ENCODE measurements at places on chromosomes 4 and X.

DNA sequence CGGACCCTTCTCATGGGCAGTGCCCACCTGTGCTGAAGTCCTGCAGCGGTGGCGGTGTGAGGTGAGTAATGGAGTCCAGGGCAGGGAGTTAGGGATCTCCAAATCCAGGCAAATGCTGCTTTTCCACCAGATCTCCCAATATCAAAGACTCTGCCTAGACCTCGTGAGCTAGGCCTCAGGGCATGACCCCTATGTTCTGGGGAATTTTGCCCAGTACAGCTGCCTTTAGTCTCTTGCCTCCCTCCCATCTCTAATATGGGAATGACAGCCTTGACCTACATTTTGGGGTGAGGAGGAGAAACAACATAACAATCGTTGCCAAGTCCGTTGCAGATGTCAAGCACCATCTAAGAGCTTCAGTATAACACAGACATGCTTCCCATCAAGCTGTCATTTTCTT lies 7.3 kb downstream of the PAK3 start:
- no peak for DNase-seq

DNA sequence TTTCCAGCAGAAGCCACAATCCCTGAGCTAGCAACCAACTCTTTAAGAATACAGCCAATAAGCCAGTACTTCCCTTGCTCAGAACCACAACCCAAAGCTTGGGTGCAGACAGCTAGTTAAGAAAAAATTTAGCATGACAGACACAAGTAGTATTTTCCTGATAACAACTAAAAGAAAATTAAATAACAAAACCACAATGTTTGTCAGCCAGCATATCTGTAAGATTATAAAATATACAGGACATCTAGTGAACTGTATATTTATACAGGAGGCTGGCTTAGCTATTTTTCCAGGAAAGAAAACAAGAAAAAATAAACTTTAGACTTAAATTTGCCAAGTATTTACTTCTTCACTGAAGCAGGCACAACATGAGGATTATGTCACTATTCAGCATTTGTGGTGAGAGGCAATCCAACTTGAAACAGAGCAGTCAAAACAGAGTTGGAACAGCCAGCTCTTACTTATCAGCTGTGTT lies 6.6 kb downstream of the PF4V1 start:
- no peak for DNase-seq

DNA sequence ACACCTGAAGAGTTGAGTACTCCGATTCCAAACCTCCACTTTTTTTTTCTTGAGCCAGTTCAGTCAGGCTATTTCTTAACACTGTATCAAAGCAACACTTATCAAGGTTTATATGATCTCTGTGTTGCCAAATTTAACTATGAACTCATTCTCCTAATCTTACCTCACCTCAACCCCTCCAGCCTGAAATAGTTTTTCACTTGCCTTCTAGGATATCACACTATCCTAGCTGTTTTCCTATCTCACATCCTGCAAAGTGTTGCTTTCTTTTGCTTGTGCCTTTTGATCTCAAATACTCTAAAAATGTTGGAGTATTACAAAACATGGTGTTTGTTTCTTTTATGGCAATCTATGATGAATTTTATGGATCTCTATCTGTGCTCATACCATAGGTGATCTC lies 415.0 kb downstream of the CFAP47 start:
- no peak for DNase-seq

DNA sequence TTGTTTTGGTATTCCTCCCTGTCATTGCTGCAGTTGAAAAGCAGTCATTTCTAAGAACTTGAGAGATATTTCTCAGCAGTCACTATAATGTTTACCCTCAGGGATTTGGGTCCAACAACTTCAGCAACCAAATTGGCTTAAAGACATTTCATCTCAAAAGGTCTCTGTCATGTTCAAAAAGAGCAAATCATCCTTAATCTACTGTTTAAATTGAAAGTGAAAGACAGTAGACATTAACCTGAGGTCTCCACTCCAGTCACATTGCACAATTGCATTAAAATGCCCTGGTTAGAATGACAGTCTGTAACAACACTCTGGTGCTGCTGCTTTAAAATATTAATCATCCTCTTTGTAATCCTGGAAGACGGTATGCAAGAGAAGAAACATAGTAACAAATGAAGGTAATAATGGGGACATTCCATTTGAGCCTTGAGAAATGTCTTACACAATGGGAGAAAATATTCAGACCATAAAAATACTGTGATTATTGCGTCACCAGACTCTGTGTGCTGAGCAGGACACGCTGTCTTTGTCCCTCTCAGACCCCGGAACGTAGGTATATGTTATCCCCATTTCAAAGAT lies 90.2 kb upstream of the UNC5C start:
- DNase-seq: no peak

DNA sequence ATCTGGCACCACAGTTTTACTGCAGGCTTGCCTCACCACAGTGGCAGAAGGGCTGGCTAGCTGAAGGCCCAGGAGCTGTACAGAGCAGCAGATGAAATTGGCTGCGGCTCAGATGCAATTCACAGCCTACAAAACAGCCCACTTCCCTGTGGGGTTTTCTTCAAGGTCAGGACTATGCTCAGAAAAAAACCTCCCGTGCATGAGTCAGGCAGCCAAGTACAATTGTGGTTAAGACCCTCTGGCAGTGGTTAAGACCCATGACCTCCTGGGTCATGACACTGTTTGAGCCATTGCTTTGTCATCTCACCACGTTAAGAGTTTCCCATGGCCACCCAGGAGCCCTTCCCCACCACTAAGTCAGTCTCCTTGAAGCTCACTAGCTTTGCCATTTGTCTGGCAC lies 276.3 kb downstream of the HNRNPD start:
- DNase-seq: no peak

DNA sequence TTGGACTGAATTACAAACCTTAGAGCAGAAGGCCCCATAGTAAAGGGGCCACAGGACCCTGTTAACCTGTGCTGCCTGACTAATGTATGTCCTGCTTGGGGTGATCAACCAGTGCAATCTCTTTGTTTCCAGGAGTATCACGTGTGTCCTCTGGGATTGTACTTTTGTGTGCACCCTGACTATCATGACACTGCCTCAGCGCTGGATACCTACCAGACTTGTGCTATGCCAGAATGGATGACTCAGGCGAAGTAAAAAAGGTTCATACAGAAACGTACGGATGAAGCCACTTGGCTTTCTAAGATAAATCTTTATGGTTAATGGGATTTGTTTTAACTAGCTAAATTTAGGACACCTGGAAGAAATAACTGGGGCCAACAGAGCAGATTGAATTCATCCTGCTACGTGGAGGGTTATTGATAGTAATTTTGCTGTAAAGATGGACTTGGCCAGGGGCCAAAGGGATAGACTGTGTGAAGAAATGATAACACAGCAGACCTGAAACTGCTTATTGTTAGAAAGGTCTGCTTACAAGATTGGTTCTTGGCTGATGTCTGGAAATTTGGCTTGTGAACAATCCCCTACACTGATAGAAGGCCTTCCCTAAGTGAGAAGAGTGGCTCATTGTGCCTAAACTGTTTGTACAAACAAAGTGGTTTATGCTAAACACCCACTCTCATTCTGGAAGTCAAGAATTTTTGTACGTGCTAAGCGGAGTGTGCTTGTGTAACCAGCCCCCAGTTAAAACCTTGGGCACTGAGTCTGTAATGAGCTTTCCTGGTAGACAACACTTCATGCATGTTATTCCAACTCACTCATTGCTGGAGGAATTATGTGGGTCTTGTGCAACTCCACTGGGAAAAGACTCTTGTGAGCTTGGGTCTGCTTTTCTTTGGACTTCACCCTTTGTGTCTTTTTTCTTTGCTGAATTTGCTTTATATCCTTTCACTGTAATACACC lies 750.5 kb upstream of the HTR2C start:
- DNase-seq: no peak

- DNase-seq: no peak
Measured at GRCh38 chr4:149845743-149846142, 30.1 kb upstream of the IQCM start.

- no peak for DNase-seq
Measured at GRCh38 chr4:155597933-155598451, 68.7 kb upstream of the GUCY1A1 start.

GRCh38 chr4:161222889-161223288 lies 940.9 kb downstream of the FSTL5 start:
- no peak for DNase-seq

DNA sequence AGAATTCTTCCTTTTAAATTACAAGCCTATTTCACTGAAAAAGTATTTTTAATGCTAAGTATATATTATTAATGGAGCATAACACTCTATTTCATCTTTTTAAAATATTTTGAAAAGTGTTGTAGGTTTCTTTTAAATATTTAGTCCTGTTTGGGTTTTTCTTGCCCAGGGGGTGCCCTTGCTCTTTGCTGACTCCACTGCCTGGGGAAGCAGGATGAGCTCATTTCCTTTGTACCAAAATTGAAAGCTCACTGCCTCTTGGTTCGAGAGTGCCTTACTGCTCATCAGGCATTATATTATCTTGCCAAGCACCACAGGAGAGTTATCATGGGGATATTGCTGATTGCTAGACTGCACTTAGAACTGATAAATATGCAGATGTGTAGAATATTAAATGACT lies 819.2 kb downstream of the PCDH18 start:
- no peak for DNase-seq

DNA sequence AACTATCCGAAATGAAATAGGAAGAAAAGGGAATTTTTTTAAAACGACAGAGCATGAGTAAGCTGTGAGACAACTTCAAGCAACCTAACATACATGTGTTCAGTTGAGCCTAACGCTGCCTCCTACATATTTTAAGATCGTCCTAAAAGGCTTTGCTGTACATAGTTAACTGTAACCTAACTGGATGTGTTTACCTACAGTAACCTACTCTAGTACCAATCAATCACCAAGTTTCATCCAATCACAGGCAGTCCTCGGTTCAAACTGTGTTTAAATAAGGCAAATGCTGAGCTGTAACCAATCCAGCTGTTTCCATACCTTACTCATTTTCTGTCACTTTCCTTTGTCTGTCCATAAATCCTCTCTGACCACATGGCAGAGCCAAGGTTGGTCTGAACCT lies 17.1 kb downstream of the RCHY1 start:
- DNase-seq: no peak

- no peak for DNase-seq
Measured at GRCh38 chrX:154658957-154659356, 5.6 kb upstream of the CTAG2 start.

DNA sequence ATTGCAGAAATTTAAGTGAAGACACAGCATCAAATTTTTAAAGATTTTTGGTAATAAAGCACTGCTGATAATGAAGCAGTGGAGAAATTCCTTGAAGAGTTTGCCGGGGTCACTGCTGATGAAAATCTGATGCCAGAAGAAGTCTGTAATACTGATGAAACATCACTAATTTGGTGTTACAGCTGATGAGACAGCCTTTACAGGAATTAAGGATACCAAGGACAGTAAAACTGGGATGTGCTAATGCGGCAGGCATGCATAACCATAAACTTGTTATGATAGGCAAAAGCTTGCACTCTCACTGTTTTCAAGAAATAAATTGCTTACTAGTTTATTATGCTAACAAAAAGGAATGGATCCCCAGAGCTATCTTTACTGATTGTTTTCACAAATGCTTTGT lies 52.9 kb upstream of the VEGFC start:
- no peak for DNase-seq

GRCh38 chr4:96145601-96146000 lies 305.7 kb downstream of the PDHA2 start:
- no peak for DNase-seq

DNA sequence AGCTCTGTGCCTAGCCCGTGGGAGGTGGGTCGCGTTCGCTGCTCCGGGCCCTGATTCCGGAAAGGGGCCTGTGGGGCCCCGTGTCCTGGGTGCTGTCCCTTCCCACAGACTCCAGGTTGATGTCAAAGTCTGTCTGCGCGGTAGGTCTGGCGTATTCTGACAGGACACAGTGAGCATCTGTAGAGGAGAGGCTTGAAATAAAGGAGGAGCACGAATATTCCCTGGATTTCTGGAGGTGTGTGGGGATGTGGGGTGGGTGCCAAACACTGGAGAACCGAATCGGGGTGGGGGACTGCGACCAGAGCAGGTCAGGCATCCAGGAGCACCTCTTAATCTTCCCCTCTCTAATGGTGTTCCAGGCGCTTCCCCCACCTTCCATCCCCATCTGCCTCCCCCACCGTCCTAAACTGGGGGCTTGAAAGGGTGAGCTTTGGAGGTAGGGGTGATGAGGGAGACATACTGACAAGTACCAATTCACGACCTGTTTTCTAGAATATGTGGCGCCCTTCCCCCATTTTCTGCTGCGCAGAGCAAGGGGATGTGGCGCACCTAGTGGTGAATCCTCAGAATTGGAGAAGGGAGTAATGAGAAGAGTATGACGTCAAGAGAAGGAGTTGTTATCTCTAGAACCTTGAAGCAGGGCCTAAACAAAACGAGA lies 877 bp downstream of the GPRASP1 start:
- DNase-seq: peak; percentile 60

DNA sequence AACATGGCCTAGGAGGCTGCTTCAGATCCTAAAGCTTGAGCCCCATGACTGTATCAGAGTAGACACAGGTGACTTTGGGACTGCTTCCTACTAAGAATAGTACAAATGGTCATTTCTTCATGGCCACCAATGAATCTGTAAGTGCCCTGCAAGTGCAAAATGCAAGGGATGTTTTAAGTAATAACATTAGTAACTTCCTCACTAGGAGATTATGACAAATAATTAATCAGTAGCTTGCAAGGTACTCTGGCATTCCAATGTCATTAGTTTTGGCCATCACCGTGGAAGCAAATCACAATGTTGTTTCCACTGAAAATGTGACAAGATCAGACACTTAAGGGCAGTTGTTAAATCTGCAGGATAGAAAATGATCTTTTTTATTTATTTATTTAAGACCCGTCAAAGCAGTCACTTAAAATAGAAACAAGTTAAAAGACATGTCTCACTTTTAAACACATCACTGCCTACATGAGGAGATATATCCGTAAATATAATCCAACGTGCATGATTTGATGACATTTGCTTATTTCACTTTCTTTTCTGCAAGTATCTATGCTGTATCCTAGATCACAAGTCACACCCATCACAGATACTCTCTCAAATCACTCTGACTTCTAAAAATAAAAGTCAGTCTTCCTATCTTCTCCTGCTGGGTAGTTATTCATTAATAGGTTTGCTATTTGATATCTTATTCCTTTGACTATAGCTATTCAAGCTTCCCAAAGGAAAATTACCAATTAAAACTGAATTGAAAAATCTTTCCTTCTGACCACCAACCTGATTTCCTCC lies 400.6 kb downstream of the IL15 start:
- no peak for DNase-seq

DNA sequence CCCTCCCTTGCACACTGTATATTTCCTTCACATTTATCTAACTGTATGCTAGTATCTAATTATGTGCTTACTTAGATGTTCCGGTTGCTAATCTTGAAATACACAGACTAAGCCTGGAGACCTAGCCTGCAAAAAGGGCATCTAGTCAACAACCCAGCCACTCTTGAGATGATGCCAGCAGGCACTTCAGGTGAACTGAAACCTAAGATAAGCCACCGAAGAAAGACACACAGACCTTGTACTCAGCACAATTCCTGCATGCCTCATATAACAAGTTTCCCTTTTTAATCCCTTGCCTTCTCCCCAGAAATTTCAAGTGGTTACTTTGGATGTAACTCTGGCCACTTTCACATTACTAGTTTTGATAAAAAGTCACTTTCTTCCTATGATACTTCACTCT lies 2506.6 kb downstream of the ARAP2 start:
- no peak for DNase-seq
